Esophagus muscularis mucosa (tissue), 4 donors: ENCODE measurements at places on chromosomes 16 and 17. TPM values are rescaled to one million over a fixed set of nuclear protein-coding genes. Genes with fewer than 3 reads are reported as not detected.

KRT27 gene
- not detected for total RNA-seq

CNGB1 gene
- under 0.01 TPM for total RNA-seq

IL17C gene
- total RNA-seq = not detected

SMG6 gene
- total RNA-seq = 38.2 TPM

DNA sequence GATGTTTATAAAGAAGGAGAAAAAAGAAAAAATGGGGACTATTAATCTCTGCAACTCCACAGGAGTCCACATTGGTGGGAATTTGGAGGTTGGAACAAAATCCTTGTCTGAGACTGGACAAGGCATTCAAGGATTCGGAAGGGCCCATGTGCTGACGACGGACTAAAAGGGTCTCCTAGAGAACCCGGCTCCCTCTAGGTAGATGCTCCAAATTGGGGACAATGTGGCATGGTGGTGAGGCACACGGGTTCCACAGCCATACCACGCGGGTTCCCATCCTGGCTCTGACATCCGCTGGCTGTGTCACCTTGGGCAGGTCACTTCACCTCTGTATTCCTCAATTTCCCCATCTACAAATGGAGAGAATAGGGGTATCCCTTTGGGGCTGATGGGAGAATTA lies 227.4 kb downstream of the C16orf78 start:
- DNase-seq = no peak

GRCh38 chr16:55035956-55036355 lies 105.3 kb downstream of the IRX5 start:
- DNase-seq = no peak

GRCh38 chr16:8660841-8661301 lies 13.5 kb upstream of the ABAT start:
- DNase-seq = no peak
